ENCODE measurements at places on chromosomes 13 and 19.

DNA sequence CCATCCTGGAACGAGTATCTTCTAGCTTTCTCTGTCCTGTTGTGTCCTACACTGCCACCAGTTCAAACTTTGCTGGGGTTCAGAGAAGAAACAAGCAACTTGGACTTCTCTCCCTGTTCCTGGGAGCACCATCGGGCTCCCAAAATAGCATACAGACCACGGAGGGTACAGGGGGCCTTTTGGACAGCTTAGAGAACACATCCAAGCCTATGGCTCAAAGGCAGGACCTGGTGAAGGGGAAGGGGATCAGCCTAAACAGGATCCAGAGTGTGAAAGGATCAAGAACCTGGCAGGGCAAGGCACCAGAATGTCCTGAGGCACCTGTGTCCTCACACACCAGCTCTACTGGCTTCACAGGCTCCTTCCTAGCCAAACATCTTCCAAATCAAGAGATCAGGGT lies 1336.5 kb downstream of the UQCRFS1 start:
- DNase-seq: no peak

DNA sequence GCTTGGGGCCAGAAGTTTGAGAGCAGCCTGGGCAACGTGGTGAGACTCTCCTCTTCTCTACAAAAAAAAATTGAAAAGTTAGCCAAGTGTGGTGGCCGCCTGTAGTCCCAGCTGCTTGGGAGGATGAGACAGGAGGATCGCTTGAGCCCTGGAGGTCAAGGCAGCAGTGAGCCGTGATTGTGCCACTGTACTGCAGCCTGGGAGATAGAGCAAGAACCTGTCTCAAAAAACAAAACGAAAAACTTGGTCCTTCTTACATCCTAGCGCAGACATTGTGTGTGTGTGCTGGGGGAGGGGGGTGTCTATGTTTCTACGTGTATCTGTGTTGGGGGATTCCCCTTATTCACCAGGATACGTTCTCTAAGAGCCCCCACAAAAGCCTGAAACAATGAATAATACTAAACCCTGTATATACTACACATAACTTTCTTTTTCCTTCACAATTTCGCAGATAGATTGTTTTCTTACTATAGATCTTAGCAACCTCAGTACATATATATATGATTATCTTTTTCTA lies 7.9 kb downstream of the AXL start:
- DNase-seq: no peak

DNA sequence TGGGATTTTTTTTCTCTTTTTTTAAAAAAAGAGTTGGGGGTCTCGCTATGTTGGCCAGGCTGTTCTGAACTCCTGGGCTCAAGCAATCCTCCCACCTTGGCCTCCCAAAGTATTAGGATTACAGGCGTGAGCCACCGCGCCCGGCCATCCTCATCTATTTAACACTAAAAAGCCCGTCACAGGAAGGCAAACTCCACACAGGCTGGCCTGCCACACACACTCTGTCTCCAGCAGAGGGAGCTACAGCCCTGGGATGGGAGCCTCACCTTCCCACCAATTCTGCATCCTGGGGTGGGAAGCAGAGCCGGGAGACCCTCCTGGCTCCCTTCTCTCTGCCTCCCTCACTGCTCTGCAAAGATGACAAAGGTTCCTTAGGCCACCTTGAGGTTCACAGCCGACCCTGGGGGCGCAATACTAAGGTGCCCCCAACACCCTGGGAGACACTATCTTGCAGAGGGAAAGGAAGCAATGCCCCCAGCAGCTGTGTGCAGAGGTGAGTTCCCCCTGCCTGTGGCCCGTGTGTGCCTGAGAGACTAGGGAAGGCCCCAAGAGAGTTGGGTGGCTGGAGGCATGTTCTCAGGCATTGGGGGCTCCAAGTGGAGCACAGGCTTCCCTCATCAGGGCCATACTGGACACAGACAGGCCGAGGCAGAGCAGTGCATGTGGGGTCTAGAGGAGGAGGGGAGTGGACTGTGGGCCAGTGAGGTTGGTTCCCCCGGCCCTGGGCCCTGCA lies 27.4 kb upstream of the TIMM44 start:
- peak; percentile 10 for DNase-seq

DNA sequence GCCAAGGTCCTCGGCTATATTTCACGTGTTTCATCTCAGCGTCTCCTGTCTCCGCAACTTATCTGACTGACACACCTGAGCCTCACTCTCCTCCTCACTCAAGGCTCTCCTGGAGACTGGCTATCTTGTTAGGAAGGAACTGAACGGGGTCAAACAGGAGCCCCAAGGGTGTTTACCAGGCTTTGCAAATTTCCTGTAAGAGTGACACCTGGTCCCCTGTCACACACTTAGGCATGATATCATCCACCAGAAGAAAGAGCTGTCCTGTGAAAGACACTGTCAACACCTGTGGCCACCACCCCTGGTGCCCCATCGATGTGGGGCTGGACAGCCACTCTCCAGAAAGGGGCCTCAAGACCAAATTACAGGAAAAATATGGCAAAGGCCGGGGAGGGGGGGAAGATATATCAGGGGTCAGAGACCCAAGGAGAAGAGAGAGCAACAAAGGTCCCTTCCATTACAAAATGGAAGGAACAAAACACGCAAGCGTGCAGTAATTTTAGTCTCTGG lies 2.9 kb downstream of the CD70 start:
- no peak for DNase-seq

DNA sequence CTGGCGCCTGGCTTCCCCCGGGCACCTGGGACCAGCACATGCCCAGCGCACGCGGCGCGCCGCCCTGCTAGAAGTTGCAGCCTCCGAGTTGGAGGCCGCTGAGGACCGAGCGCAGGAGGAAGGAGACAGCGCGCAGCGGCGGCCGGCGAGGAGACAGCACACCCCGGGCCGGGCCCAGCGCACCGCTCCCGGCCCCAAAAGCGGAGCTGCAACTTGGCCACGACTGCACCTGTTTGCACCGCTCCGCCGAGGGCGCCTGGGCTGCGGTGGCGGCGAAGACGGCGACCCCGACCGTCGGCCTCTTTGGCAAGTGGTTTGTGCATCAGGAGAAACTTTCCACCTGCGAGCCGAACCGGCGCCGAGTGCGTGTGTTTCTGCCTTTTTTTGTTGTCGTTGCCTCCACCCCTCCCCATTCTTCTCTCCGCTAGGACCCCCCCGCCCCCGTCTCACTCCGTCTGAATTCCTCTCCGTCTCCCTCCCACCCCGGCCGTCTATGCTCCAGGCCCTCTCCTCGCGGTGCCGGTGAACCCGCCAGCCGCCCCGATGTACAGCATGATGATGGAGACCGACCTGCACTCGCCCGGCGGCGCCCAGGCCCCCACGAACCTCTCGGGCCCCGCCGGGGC lies at the start of gene SOX1:
Gene SOX1, plus strand, starts transcription at position 34 of the 626 bp plus-strand sequence. Its CDS starts 510 bp downstream, at position 544.
- no peak for DNase-seq

- no peak for DNase-seq
Observed at GRCh38 chr13:57899096-57899495, 267.6 kb downstream of the PCDH17 start.

Data from activated naive CD4-positive, alpha-beta T cell treated with Interleukin-2 at 50 U/mL for 16 hours (primary cell).